Stimulated activated CD4-positive, alpha-beta T cell treated with anti-CD3 and anti-CD28 coated beads, Interleukin-15, amount 100 ng/mL, for 24 hours (primary cell): ENCODE measurements at places on chromosomes 5 and 9.

- DNase-seq, result no peak
These were observed 202.6 kb upstream of the MAP3K1 start for GRCh38 chr5:56612759-56613158.

DNA sequence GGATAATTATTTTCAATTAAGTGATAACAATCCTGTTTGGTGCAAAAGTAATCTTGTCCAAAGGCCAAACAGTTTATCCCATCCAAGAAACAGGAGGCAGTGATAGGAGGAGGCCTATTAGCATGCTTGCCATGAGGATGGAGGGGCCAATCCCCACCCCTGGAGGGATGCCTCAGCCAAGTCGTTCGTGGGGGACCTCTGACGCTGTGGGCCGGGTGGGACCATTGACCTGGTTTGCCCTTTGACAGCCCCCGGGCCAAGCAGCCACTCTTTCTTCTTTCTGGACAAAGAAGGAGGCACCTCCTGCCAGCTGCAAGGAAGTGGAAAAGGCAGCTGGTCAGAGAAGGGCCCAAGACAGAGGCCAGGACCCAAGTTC, 39.5 kb upstream of the GRHPR start:
- DNase-seq, result no peak

DNA sequence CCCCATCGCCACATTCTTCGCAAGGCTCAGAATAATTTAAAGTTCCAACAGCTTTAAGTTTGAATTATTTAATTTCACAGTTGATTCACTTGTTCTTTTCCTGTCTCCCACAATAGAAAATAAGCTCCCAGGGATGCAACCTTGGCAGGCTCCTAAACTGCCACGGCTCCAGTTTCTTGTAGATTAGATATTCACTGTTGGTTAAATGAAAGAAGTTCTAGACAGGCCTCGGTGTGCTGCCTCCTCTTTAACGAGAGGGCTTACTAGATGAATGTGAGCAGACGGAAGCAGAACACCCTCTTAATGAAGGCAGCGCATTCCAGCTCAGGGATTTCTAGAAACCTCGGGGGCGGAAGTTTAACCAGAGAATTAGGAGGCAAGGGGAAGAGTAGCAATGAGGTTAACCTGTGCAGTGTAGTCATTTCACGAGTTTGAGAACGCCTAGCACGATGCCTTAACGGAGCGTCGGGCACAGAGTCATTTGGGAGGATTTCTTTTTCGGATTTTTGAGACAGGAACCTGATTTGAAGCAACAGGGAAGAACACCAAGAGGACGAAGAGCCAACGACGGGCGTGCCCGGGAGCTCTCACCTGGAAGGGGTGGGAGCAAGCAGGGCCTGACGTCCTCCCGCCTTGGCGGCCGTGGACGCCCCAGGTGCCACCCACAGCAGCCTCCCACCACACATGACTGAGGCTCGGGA, 637 bp upstream of the SMC5 start:
- no peak for DNase-seq

- DNase-seq, result no peak
These were observed 96.1 kb upstream of the RAPGEF1 start for GRCh38 chr9:131836021-131836420.

DNA sequence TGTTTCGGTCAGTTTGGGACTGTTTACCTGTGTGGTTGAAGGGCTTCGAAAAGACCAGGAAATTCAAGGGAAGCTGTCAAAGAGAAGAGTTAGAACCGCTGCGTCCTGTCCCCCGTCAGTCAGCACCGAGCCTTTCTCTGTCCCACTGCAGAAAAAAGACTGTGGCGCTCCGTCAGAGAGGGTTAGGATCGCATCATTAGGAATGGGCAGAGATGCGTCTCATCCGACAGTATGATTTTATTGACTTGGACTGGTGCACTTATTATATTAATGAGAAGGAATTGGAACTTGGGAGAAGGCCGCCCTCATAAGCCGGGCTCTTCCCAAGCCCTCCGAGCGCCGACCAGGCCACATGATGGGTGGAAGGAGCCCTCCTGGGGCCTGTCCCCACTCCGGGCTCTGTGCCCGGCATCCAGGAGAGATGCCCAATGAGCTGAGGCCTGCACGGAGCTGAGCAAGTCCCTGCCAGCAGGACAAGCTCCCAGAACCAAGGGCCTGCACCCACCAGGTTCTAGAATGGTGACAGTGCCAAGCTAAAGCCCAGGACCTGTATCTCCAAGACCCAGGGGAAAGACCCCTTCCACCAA, 71.5 kb downstream of the NEK6 start:
- no peak for DNase-seq

- no peak for DNase-seq
These were observed 25.9 kb downstream of the BARX1 start for GRCh38 chr9:93929231-93929630.

DNA sequence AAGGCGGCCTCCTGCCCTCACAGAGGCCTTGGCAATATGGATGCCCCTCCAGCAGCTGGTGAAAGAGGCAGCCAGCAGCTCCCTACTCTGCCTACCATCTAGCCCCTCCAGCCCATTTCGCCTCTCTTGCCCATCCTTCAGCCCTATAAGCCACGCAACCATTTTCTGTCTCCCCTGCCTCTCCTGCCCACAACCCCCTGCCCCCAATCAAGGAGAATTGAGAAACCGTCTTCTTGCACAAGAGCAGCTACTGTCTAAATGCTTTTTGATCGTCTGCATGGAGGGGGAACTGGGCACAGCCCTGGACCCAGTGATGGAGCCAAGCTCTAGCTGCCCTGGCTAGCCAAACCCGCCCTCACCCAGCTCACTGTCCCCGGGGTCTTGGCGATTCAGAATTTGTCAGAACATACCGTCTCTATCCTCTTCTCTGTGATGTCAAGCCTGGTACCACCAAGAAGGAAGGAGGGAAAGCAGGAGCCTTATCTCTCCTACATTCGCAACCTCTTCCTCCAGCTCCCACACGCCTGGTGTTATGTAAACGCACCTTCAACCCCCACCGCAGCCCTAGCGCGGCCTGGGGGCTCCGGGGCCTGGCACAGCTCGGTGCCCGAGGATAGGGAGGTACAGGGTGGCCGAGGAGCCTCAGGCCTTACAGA, 1.2 kb downstream of the SPRY4 start:
- no peak for DNase-seq

DNA sequence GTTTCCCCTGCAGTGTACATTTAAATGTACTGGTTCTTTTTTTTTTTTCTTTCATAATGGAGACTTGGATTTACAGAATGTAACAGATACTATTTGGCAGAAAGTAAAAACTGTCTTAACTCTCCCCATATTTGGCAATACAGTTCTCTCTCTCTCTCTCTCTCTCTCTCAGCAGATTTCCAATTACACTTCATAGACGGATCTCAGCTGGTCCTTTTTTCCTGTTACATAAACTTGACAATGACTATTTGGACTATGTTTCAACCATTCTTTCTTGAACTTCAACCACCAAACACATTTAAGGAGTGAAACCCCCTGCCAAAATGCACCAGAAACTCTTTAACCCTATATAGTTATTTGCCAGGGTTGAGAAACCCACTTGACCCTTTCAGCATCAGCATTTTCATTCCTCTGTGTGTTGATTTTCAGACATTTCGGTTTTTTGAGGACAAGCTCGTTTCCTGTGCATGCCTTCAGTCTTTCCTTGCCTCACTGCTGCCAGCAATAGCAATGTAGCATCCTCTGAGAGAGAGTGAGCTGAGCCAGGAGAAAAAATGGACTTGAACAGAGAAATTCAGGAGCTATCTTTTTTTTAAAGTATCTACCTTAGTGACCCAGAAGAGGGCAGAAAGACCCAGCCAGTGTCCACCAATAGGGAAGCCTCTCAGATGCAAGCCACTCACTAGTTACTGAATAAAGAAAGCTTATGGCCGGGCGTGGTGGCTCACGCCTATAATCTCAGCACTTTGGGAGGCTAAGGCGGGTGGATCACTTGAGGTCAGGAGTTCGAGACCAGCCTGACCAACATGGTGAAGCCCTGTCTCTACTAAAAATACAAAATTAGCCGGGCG, 26.0 kb upstream of the GNA14 start:
- no peak for DNase-seq

DNA sequence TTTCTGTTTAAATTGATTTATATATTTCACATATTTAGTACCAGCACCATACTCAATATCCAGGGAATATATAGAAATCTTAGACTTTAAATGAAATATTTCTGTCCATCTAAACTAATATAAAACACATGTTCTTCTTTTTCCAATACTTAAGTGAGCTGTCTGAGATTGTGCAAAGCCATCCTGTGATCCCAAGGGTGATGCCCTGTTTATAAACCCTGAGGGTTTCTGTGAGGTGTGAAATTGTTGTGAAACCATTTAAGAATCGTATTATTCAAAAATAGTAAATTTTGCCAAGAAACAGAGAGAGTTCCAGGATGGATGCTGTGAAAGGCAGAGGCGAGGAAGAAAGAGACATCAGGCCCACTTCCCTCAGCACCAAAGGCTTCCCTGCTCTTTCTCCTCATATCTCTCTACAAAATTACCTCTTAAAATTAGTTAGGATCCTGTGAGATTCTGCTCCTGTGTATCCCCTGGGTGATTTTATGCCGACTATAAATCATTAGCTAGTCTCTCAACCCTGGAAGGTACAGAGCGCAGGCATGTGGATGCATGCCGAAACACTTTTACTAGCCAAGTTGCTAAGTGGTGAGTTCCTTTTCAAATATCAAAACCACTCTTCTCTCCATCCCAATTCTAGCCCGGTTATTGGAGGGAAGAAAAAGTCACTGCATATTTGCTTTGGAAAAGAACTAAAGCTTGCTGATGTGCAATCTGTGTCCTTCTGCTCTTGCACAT, 183.0 kb downstream of the GLIS3 start:
- no peak for DNase-seq

GRCh38 chr5:39423331-39423751, 1.4 kb downstream of the DAB2 start:
- DNase-seq, result no peak

DNA sequence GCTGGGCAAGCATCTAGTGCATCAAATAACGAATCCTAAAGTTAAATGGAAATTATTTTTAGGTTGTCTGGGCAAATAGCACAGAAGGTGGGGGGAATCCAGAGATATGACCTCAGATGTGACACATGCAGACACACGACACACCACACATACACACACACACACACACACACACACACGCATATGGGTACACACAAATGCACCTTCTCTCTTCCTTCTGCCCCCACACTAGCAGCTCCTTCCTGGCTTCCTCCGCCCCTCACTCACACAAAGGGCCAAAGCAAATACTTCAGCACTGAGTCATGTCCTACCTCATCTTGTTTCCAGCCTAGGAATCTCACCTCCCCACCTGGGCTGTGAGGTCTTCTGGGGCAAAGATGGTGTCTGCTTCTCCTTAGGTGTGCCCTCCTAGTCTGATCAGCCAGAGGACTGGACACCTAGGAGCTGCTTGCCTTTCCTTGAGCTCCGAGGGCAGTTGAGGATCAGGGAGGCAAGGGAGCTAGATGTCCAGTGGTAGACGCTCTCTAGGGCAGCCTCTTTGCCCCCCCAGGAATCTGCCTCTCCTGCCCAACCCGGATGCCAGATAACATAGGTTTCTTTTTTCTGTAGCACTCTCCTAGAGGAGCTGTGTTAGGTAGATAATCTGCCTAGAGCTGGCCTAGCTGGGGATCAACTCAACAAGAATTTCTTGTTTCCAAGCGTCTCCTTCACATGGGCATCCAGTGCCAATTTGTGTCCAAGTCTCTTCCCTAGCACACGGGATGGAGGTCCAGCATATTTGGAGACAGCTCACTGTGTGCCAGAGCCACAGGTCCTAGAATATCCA, 14.3 kb upstream of the JADE2 start:
- peak; percentile 70 for DNase-seq

DNA sequence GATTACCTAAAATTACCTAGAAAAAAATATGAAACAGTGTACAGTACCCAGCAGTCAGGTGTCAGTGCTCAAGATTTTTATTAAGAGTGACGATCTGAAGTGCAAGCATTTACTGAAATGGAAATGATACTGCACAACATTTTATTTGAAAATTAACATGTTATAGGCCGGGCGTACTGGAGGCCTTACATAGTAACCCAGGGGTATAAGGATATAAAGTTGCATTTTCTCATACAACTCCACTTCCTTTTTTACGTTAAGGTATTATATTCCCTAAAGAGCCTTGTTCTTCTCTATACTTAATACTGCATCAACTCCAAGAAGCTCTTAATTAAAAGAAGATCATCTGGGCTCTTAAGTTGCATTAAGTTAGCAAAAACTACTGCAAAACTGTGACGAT, 3.3 kb downstream of the MAT2B start:
- DNase-seq, result no peak

GRCh38 chr9:63859475-63860215, 1425.4 kb downstream of the FOXD4L5 start:
- DNase-seq, result no peak

GRCh38 chr5:126219616-126220015, 203.6 kb upstream of the GRAMD2B start:
- no peak for DNase-seq

GRCh38 chr9:69330580-69330979, 5.6 kb downstream of the ENTREP1 start:
- no peak for DNase-seq

DNA sequence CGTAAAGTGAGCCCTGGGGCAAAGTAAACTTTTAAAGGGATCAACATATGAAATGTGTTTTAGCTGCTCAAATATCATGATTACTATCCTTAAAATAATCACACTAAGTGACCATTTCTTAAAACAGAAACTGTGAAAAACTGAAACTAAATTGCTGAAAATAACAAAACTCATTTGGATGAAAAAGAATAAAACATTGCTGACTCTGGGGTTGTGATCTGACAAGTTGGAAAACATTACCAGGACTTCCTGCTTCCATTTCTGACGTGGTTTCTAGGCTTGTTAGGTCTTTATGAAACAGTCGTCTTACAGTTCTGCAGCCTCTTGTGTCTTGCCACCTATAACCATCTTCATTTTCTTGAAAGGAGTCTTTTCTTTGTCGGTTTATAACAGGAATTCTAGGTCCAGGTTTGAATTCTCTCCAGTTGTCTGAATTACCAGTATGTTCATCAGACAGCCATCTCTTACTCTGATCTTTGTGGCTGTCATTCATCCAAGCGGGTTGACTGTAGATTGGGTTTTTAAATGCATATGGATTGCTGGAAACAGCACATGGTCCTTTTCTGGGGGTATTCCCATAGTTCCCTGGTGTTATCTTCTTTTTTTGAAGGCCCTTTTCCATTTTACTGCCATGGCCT, 1.7 kb downstream of the TUT7 start:
- DNase-seq, result peak; percentile 7

GRCh38 chr9:126666155-126666803, 52.6 kb downstream of the LMX1B start:
- DNase-seq, result no peak

GRCh38 chr5:83701886-83702285, 18.8 kb downstream of the HAPLN1 start:
- no peak for DNase-seq

DNA sequence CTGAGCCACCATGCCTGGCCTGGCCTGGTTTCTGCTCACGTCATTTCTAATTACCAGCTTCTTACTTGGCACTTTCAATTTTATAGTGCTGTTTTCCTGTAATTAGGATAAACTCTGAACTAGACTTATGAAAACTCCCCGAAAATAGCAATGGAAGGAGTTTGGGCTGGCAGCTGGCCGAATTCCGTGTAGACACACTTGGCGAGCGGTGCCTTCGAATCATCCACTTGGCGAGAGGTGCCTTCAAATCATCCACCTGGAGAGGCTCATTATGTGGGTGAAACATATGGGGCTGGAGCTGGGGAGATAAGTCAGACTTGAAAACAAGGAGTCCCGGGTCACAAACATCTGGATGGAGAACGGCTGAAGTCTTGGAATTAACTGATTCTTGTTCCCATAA, 203.7 kb downstream of the ROR2 start:
- DNase-seq, result no peak

GRCh38 chr9:33153666-33154065, 13.5 kb downstream of the B4GALT1 start:
- DNase-seq, result no peak

GRCh38 chr9:99037769-99038483, 67.0 kb upstream of the TGFBR1 start:
- DNase-seq, result no peak

GRCh38 chr5:58773744-58774441, 191.0 kb downstream of the RAB3C start:
- DNase-seq, result no peak
